ENCODE measurements at places on chromosomes 4 and X.
A peak's percentile ranks its signal among the peaks of the same experiment; 100 is the strongest.

- no peak for DNase-seq
These were observed 874.8 kb downstream of the C4orf33 start for GRCh38 chr4:129970801-129971200.

DNA sequence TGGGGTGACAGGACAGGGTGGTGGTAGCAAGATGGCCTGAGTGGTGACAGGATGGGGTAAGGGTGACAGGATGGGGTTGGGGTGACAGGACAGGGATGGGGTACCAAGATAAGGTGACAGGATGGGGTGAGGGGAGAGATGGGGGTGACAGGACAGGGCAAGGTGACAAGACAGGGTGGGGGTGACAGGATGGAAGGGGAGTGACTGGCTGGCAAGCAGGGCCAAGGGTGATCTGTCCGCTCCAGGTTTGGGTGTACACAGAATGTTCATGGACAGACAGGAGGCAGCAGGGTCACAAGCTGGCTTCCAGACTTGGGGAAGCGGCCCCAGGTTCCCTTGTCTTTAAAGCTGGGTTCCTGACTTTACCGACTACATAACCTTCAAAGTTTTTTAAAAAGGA is 23.3 kb downstream of the RNF212 start:
- no peak for DNase-seq

- DNase-seq: no peak
These were observed 5.5 kb downstream of the ARHGAP4 start for GRCh38 chrX:153920546-153920945.

DNA sequence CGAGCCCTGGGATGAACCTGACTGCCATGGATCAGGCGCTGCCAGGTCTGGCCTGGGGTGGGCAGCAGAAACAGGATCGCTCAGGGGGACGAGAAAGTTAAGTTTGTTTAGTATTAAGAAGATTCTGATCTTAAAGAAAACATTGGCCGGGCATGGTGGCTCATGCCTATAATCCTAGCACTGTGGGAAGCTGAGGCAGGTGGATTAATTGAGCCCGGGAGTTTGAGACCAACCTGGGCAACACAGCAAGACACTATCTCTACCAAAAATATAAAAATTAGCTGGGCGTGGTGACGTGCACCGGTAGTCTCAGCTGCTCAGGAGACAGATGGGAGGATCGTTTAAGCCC is 696 bp upstream of the FLNA start:
- no peak for DNase-seq

DNA sequence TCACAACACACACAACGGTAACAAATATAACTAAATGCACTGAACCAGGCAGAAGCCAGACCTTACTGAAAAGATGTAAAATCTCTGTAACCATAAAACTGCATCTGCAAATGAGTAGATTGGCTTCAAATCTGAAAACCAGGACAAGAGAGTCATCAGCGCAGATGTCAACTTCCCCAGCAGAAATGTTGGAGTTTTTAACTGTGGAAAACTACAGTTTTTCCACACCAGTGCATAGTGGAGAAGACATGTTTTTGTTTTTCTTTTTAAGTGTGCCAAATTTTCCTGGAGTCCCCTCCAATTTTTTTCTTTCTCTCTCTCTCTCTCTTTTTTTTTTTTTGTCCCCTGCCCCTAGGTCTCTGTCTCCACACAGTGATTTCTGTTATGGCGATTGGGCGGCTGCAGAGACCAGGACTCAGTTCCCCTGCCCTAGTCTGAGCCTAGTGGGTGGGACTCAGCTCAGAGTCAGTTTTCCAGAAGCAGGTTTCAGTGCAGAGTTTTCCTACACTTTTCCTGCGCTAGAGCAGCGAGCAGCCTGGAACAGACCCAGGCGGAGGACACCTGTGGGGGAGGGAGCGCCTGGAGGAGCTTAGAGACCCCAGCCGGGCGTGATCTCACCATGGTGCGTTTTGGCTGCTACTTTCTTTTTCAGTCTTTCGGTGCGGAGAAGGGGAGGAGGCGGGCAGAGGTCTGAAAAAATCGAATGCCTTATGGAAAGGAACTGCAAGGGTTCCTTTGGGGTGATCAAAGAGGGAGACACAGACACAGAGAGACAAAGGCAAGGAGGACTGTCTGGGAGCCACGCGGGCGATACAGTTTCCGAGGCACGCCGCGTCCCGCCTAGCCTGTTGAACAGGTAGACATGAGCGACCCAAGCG is at the start of gene GUCY1A1:
TSS of gene GUCY1A1 (plus strand) at position 505 of the 878 bp plus-strand sequence. CDS start 30,020 bp downstream, outside the sequence.
- no peak for DNase-seq

- DNase-seq: no peak
These were observed 79.3 kb downstream of the FBXW7 start for GRCh38 chr4:152456609-152457008.

- DNase-seq: no peak
These were observed 28.3 kb upstream of the DYNLT3 start for GRCh38 chrX:37875675-37876074.

- no peak for DNase-seq
These were observed 62.3 kb upstream of the NAP1L5 start for GRCh38 chr4:88759895-88760290.

GRCh38 chr4:15665753-15666365 is 10.7 kb upstream of the FBXL5 start:
- no peak for DNase-seq

GRCh38 chr4:23360718-23361117 is 529.1 kb downstream of the PPARGC1A start:
- DNase-seq: no peak

DNA sequence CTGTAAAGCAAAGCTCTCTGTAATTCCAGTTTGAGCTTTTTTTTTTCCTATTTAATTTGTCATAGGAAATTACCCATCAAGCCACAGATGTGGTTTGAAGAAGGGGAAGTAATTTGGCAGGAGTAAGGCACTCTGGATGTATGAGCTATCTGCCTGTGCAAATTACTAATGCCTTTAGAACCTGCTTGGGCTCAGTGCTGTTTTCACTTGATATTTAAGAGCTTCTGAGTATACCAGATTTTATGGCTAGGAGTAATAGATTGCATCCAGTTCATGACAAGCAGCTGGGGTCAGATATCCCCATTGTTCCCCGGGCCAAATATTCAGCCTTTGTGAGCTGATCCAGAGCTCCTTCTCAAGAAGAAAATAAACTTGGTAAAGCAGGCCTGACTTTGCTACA is 89.1 kb downstream of the DCAF8L2 start:
- DNase-seq: no peak

GRCh38 chr4:69888336-69888735 is 28.4 kb upstream of the SULT1E1 start:
- DNase-seq: no peak

DNA sequence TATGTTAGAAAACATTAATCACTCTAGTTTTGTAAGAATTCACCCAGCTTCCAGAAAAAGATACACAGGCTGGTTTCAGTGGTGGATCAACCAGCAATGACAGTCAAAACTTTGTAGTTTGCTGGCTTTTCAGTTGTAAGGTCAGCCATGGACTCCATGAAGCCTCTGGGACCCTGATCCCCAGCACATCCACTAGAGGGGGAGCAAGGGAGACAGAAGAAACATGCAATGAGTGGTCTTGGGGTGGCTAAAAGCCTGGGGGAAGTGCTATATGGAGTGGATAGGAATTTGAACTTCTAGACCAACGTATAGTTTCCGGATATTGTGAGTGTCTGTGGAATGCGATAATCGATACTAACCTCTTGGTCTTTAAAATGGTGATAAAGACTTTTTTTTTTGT is 72.7 kb downstream of the AFF2 start:
- no peak for DNase-seq

DNA sequence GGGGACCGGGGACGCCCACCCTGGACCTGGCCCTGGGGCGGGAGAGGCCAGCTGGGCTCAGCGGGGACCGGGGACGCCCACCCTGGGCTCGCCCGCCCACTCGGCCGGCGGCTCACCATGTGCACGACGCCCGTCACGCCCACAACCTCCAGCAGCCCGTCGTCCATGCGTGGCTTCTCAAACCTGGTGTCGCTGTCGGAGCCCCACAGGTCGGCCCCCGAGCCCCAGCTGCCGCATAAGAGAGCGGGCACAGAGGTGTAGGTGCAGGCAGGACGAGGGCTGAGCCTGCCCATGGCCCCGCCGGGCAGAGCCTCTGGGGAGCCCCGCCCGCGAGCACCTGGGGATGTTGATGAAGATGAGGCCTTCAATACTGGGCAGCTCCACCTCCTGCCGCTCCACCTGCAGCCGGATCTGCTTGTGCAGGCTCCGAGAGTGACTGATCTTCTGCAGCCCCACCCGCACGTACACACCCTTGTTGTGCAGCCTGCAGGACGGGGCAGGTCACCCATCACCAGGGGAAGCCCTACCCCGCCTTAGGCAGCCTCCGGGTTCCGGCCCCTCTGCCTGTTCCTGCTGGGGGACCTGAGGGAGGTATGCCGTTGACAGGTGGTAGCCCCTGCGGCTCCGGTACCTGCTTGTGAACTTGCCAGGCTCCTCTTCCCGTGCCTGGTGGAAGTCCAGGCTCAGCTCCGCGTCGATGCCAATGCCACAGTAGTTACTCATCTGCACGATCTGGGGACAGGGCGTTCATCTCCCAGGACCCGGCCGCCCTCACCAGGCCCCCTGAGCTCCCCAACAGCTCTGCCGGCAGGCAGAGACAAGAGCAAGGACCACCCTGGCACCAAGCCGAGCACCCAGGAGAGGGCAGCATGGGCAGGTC is 11.8 kb downstream of the DGKQ start:
- DNase-seq: peak; percentile 62

- no peak for DNase-seq
These were observed 59.3 kb upstream of the PPP1R2C start for GRCh38 chrX:42837101-42837726.

- DNase-seq: no peak
These were observed 915.4 kb downstream of the CENPC start for GRCh38 chr4:66629927-66630326.

- no peak for DNase-seq
These were observed 18.9 kb upstream of the FBXW7 start for GRCh38 chr4:152554742-152555141.

DNA sequence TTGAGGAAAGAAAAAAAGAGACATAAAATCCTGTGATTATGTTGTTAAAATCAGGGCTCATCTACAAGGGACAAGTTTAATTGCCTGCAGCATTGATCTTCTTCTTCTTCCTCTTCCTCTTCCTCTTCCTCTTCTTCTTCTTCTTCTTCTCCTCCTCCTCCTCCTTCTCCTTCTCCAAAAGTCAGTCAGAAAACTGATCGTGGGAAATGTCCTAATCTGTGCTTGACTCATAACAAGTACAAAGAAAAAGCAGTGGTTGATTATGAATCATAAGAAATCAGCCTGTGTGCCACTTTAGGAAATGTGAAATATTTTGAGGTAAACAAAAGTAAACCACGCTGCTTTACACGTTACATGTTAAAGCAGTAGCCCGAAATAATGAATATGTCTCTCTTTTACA is 2.7 kb upstream of the ATP10D start:
- DNase-seq: no peak

DNA sequence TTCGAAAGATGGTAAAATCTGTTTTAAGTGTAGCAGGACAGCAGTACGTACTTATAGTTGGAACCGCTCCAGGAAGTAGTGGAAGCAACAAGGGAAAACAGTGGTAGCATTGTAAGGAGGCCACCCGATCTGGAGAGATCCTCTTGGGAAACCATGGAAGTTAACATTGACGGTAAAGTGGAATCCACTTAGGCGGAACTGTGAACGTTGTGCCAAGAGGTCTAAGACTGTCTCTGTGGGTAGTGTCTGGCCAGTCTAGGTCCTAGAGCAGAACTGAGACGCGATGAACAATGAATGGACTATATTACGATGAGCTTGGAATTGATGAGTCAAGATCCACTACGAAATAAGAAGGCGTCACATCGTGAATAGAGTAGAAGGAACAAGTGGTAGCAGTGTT is 124.0 kb downstream of the TENM3 start:
- no peak for DNase-seq

DNA sequence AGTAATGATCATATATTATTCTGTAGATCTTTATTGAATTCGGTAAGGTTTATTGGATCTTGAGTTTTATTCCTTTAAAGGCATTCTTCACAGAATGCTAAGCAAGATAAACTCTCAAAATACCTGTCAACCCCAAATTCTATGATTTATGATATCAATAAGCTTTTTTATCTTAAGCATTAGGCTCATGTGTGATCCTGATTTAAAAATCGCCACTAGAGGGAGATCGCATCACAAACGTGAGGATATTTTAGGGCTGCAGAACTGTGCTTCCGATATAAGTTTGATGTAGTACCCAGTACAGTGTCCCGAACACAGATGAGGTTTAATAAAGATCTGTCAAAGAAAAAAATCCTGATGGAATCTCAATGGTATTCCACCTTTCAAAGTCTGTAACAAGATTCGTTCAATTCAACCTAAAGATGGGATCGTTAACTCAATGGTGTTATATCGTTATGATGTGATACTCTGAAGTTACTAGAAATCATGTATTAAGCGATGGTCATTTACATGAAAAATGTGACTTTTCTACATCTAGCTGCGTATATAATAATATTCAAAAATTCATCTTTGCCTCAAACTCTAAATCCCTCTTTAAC is 169.0 kb downstream of the CORIN start:
- DNase-seq: no peak

- DNase-seq: no peak
These were observed 23.4 kb upstream of the GLRB start for GRCh38 chr4:157052429-157053040.

DNA sequence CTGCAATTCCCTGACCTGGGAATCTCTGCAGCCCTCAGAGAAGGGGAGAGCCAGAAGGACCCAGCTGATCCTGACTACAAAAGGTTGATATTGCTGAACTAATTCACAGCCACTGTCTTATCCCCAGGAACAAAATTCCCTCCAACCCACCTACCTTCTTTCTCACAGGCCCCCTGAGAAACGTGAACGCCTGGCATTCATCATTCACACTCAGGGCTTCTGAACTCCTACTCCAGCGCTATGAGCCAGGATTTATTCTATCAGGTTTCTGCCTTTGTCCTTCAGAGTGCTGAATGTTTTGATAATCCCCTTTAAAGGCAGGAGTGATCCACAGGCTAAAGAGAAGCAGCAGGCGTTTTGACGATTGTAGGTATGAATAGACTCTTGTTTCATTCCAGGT is 76.5 kb downstream of the KCNIP4 start:
- no peak for DNase-seq

DNA sequence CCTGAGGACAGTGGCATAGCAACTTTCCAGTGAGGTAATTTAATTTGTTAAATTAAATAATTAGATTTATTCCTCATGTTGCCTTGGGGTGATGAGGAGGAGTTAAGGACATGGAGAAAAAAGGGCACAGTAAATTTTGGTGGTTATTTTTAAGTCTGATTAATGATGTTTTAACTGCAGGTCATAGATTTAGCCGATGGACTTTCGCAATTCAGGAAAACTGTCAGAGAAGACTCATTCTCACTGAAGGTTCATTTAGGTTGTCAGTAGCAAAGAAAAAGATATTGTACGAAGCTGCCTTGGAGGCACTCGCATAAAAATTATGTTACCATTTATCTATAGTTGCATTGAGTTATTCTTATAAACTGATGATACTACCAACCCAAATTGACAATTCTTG is 164.2 kb upstream of the PITX2 start:
- DNase-seq: no peak

GRCh38 chr4:71501992-71502391 is 163.2 kb downstream of the SLC4A4 start:
- no peak for DNase-seq
